ENCODE measurements at places on chromosomes 7 and 10.
A peak's percentile ranks its signal among the peaks of the same experiment; 100 is the strongest.

DNA sequence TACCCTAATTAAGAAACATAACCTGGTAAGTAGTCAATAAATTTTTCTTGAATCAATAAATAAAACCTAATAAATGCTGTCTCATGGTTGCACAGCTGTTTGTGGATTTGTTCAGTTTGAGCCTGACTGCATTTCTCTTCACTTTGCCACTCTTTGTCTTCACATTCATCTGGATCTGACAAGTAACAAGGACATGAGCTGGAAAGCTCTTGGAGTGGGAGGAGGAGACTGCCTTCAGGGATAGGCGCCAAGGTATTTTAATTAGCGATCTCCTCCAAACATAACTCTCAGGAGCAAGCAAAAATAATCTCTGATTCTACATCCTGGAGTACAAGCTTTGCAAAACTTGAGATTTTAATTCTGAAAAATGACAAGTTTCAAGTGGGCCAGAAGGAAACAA, 251.0 kb downstream of the BMPER start:
- DNase-seq: no peak

GRCh38 chr7:108234281-108234680, 104.1 kb upstream of the LAMB4 start:
- no peak for DNase-seq

GRCh38 chr10:89413398-89413912, 913 bp upstream of the IFIT5 start:
- DNase-seq: no peak

- DNase-seq: no peak
These were observed 219.3 kb downstream of the THSD7A start for GRCh38 chr7:11612737-11613136.

DNA sequence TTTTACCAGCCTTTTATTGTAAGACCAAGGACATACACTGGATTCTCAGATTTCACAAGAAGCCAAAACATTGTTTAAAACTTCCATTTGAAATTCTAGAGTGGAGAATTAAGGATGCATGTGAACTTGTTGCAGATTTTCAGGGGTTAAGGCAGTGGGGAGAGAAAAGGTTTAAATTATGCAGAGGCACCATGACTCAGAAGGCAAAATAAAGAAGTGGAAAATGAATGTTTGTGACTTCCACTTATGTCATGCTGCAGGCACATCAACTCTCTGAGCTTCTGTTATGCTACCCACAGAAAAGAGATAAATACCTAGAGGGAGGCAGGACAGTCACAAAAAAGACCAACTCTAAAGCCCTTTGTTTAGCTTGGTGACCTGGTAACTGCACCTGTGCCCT, 84.4 kb upstream of the BET1 start:
- peak; percentile 12 for DNase-seq

GRCh38 chr7:127803626-127804025, 151.6 kb downstream of the SND1 start:
- no peak for DNase-seq

Data from AG08396 (cell line).